ENCODE measurements at places on chromosomes 11 and 22. TPM values are rescaled to one million over a fixed set of nuclear protein-coding genes. Genes with fewer than 3 reads are reported as not detected.

CSF2RB gene
- total RNA-seq, result 30.1 TPM

GRCh38 chr11:924406-925157 is 1.1 kb upstream of the AP2A2 start:
- peak; percentile 51 for DNase-seq

DNA sequence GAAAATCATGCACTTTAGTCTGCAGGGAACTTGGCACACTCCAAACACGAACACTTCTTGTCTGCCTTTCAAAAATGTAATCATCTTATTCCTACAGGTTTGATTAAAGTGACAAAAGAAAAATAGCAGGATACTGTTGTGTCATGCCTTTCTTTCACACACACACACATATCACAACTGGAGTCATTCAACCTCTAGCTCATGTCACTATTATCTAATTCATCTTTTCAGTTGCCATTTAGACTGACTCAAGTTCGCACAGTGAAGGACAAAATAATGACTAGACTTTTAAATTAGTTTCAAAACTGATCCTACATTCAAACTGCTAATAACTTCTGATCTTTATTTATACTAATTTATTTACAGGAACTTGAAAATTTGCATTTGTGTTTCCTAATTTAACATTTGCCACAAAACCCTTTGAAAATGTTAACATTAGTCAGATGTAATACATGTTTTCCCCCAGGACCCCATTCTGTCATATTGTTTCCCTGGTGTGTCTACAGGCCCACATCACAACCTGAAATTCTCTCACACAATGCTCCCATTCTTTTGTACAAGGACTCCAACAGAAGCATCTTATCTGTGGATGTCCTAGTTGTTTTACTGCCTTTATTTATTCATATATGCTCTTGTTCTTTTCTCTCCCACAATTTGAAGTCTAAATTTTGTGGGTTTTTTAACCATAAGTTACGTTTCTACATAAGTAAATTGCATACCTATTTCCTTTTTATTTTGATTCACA is 171.1 kb downstream of the GRIA4 start:
- no peak for DNase-seq

DNA sequence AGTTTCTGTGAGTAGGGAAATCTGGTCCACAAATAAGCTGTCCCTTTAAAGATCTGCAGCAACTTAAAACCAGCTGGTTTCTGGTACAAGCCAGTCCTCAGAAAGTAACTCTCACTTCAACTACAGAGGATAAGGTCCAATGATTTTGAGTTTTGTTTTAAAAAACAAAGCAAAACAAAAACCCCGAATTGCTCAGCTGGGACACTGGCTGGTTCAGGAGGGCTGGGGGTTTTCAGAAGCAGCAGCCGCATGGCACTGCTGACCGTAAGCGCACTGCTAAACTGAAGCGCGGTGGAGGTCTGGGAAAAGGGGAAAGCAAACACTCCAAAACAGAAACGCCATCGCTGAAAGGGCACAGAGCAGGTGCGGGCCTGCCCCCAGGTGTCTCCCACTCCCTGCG is 59.7 kb downstream of the MICAL3 start:
- no peak for DNase-seq

DNA sequence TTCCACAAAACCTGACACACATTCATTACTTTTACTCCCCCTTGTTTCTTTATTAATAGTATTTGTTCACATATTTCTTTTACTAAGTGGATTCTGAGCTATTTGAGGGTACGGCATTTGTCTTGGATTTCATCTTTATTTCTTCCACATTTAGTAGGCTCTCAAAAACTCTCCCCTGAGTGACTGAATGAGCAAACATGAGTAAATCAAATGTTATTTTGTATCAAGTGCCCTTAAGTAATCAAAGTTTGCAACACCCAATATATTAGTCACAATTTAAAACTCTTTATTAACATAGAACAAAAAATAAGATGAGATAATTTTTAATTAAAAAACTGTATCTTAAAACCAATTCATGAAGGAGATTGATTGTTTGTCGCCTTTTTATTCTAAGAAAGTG is 1101.9 kb upstream of the TENM4 start:
- DNase-seq, result no peak

ISX gene
- not detected for total RNA-seq

- DNase-seq, result no peak
Observed at GRCh38 chr11:124110201-124110600, 5.0 kb upstream of the VWA5A start.

DNA sequence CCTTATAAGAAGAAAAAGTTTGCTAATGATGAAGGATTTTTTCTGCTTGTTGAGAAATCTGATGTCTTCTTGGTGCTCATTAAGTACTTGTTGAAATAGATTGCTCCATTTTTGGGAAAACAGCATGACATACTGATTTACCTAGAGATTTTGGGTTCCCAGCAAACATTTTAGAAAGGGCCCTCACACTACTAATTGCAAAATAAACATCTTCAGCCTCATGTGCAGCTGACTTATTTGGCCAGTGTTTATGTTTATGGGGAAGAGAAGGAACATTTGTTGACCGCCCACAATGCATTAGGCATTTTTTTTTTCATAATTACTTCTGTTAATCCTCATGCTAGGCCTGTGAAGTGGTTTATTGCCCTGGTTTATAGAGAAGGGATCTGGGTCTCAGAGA is 40.1 kb downstream of the LDLRAD3 start:
- DNase-seq, result no peak

PNPLA3 gene
- 6.9 TPM for total RNA-seq

DNA sequence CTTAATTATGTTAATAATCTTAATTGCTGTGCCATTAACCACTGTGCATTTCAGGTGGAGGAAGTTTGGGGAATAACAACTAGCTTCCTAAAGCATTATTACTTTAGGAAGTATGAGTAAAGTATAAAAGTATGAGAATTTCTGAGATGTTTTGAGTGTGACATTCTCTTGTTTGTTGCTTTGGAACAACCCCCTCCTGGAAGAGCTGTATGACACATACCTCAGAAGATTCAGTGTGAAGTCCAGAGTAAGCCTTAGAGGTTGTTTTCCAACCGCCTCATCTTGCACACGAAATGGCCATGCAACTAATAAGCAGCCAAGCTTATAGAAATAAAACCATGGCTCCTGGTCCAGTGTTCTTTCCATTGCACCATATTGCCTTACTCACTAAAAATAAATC is 21.7 kb downstream of the CCDC81 start:
- DNase-seq, result no peak

GRCh38 chr11:11848891-11849746 is 7.3 kb downstream of the USP47 start:
- DNase-seq, result peak; percentile 53

- DNase-seq, result no peak
Observed at GRCh38 chr11:33044285-33044756, 4.9 kb downstream of the TCP11L1 start.

SCGB2A2 gene
- not detected for total RNA-seq

TIMP3 gene
- 390 TPM for total RNA-seq

DNA sequence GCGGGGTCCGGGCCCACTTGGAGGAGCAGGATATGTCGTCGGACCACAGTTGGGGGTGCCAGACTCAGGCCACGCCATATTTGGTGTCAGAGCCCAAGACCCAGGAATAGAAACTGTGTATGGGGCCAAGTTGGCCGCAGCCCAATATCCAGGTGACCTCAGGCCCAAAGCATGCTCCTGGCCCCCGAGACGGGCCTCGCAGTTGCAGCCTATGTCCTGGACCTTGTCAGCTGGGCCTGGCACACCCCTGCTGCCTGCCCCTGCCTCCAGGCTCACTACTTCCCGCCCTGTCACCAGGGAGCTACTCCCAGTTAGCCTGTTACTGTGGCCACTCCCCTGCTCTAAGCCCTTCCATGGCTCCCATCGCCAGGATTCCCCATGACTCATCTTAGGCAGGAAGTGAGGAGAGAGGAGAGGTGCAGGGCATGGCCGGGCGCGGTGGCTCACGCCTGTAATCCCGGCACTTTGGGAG is 23.1 kb downstream of the A4GALT start:
- no peak for DNase-seq

GRCh38 chr11:121119440-121119839 is 18.4 kb downstream of the TECTA start:
- DNase-seq, result no peak

DNA sequence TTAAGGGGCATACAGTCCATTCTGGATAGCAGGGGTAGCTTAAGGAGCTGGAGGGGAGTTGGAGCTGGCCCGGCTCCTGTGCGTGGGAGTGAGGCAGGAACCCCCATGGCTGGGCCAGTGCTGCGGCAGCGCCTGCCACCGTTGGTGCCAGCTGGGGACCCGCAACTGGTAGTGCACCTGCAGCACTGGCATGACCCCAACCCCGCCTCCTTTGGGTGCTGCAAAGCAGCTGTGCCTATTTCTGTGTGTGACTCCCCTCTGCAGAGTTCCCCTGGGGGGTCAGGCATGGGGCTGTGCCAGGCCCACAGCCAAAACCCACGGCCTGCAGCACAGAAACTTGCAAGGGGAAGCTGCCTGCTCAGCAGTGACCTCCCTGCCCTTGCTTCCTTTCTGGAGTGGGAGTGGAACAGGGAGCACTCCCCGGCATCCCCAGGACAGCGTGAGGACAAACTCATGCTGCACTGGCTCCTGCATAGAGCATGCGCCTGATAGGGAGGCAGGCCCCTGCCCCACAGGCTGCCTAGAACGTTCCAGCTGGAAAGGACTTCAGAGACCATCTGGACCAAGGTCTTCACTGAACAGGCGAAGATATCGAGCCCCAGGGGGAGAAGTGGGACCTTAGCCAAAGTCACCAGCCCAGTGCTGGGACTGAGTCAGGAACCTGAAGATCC is 26.2 kb upstream of the RAB1B start:
- DNase-seq, result no peak

GRCh38 chr22:41574847-41575381 is 14.1 kb downstream of the CSDC2 start:
- no peak for DNase-seq

DNA sequence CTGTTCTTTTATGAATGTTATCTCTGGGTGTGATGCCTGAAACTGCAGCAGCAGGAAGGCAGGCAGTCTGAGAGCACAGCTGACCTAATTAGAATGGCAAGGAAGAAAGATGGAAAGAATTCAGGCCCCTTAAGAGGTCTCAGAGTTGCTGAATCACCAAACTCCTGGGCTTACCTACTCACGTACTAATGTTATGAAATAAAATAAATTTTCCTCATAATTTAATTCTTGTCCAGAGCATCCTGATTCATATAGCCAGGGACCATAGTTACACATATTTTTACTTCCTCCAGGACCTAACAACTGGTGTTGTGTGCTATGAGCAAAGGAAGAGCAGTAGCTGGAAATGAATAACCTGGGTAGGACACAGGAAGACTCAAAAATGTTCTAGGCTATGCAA is 41.9 kb downstream of the SNX19 start:
- no peak for DNase-seq

- DNase-seq, result no peak
Observed at GRCh38 chr11:3959015-3959902, 103.8 kb downstream of the STIM1 start.

GRCh38 chr11:61954851-61955421 is 4.8 kb downstream of the BEST1 start:
- peak; percentile 81 for DNase-seq

DNA sequence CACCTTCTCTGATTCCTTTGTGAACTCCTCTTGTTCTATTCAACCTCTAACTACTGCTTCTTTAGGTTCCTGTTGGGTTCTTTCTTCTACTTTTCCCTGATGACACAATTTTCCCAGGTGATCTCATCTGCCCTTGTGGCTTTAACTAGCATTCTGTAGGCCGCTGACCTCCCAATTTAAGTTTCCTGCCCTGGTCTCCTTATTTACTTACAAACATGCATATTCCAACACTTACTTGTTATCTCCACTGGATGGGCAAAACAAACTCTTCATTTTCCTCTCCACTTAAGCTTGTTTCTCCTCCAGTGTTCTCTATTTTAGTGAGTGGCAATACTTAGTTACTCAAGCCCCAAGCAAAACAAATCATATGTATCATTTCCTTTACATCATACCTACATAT is 734.5 kb downstream of the METTL15 start:
- no peak for DNase-seq

- DNase-seq, result peak; percentile 40
Observed at GRCh38 chr11:1936781-1937615, 10.1 kb upstream of the MRPL23 start.

TLCD5 gene
- 3.5 TPM for total RNA-seq

GRCh38 chr11:74468936-74469335 is 1.6 kb upstream of the KCNE3 start:
- DNase-seq, result no peak

DNA sequence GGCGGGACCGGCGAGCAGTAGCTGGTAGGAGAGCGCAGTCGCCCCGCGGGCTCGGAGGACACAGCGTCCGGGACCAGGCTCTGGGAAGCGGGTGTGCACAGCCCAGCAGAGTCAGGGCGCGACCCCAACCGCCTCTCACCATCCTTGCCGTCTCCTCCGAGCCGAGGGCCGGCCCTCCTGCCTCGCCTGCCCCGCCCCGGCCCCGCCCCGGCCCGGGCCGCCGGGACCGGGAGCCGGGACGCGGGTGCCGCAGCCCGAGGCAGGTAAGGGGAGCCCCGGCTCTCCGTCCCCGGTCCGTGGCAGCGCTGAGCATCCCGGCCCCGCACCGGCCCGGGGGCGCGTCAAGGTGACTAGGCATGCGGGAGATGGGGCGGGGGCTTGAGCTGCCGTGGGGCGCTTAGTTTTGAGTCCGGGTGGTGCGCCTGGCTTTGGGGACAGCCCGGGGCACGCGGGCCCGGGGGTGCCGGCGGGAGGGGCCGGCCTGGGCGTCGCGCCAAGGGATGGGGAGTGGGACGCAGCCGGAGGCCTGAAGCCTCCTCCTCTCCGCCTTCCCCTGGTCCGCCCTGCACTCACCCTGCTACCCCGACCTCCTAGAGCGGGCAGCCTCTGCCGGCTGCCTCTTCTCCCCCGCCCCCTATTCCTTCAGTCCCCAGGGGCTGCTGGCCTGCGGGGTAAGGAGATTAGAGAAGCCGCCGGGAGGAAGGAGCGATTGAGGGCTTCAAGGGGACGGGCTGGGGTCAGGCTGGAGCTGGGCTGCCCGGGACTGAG is at the start of gene ABCG4:
Gene ABCG4 (plus strand): TSS at position 35 of the 768 bp plus-strand sequence. CDS start 914 bp downstream, outside the sequence.
- peak; percentile 59 for DNase-seq

DNA sequence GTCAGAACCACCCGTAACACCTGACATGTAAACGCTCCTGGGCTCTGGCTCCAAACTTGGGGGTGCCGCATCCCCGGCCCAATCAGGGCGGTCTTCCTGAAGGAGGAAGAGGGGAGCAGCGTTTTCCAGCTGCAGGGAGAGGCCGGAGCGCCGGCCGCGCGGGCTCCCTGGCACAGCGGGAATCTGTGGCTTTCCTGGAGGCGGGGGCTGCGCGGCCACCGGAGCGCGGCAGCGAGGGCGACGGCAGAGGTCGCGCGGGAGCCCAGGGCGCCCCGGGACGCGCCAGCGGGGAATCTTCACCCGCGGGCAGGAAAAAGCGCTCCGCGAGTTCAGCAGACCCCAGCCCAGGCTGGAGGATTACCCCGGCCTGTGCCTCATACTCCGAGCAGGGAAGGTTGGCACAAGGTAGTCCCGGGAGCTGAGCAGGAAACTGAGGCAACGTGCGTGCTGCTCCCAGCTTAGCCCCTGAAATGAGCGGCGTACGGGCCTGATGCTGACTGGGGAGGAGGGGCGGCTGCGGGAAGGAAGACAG is 600 bp upstream of the ESAM start:
- DNase-seq, result no peak

BARX2 gene
- 0.41 TPM for total RNA-seq

- no peak for DNase-seq
Observed at GRCh38 chr11:46451759-46452158, 60.2 kb upstream of the CHRM4 start.

PANX3 gene
- total RNA-seq, result not detected

TRIM6 gene
- 3.7 TPM for total RNA-seq

- DNase-seq, result no peak
Observed at GRCh38 chr11:94066901-94067429, 45.8 kb downstream of the HEPHL1 start.

All from lower lobe of right lung (tissue), 2 donors.